Amniotic stem cell (primary cell): ENCODE measurements at places on chromosomes 5 and 9.

DNA sequence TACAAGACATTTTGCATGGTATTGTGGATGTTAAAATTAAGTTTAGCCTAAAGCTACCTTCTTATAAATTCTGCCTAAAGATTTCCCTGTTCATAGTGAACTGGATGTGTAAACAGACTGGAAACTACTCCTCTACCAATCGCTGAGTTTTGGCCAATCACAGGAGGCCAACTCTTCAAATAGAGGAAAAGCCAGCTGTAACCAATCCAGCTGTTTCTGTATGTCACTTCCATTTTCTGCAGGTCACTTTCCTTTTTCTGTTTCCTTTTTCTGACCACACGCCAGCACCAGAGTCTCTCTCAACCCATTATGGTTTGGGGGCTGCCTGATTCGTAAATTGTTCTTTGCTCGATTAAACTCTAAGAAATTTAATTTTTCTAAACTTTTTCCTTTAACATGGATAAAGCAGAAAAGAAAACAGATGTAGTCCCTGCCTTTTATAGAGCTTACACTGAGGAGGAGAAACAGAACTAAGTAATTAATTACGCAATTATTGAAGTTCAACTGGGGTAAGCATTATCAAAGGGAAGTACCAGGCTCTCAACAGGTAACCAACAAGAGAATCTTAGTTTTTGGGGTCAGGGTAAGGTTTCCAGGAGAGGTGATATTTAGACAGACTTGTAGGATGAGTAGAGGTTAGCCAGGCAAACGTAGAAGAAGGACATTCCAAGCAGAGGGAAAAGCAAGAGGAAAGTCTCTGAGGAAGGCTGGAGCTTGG lies 27.7 kb downstream of the RANBP3L start:
- no peak for DNase-seq

- DNase-seq = peak; percentile 74
Observed at GRCh38 chr5:98341038-98342032, 432.1 kb upstream of the RGMB start.

- DNase-seq = no peak
Observed at GRCh38 chr5:5826911-5827310, 404.4 kb downstream of the ICE1 start.

DNA sequence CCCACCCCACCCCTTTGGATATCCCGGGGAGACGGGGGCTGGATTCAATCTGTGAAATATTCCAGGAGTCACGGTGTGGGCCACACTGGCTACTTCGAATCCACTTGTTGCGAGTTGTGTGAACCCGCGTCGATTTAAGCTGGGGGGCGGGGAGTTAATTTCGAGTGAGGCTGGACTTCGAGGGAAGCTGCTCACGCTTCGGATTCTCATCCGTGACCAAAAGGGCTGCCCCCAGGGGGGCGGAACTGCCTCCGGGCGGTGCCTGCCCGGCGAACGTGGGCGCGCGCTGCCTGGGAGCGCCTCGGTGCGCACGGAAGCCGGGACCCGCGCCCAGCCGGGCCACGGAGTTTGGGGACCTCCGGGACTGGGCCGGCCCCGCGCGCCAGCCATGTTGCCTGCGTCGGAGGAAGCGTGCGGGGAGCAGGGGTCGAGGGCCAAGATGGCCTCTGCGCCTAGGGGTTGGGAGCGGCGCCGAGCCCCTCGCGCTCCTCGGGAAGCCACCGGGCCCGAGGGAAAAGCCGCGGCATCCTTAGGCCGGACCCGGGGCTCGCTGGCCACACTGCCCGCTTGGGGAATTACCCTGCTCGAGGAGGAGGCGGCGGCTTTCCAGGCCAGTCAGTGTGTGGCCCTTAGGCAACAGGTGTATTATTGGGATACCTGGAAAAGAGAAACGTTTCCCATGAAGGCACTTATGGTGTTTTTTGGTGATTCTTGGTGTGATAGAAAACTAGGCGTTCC lies 975 bp downstream of the OCLN start:
- DNase-seq = no peak

DNA sequence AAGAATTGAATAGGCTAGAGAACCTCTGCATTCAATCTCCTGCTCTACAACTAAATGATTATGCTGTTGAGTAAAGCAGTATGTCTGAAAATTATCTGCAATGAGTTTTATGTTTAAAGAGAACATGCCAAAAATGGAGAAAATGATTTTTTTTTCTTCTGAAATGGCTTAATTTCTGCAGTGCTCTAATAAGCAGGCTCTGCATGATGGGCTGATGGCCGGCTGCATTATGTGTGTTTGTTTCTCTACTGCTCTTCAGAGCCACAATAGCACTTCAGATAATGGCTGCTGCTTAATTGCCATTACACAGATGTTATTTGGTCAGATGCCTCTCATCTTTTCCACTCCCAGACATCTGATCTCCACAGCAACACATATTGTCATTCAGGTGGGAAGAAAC lies 286.4 kb upstream of the DMAC1 start:
- no peak for DNase-seq
